ENCODE measurements at places on chromosomes 7 and 10.

- DNase-seq, result no peak
Measured at GRCh38 chr7:1610678-1611302, 41.0 kb upstream of the PSMG3 start.

- DNase-seq, result no peak
Measured at GRCh38 chr7:36262309-36263094, 109.4 kb downstream of the EEPD1 start.

DNA sequence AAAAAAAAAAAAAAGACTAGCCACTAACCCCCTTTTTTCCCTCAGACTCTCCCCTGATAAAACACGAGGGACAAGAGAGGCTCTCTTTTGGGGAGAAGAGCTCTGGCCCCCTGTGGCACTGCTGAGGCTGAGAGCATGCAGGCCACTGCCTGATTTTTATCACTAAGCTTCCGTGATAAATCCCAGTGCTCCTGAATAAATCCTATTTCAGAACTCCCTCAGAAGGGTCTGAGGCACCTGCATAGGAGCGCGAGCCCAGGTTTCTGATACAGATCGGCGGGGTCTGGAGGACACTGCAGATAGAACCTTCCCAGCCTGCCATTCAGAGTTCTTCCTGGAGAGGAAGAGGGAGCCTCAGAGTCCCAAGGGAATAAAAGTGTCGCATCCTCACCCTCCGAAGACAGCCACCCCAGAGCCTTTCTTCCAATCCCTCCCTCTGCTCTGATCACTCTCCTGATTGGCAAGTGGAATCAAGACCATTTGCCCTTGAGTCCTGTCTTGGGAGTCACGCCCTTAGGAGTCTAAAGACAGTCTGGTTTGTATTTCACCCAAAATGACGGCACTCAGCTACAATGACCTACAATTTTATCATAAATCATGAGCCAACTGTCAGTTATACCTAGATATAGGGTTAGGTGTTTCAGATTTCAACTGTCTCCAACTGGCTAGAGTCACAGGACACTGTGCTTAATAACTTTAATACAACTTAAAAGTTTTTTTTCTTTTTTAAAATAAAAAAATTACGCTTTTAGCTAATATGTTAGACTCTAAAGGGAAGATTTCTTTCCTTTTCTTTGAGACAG is 153.5 kb downstream of the RNF216 start:
- DNase-seq, result no peak

- DNase-seq, result no peak
Measured at GRCh38 chr7:40763319-40764287, 628.8 kb downstream of the SUGCT start.

GRCh38 chr7:19336836-19337383 is 191.7 kb upstream of the FERD3L start:
- DNase-seq, result no peak

GRCh38 chr7:74655324-74655723 is 2.2 kb upstream of the GTF2I start:
- no peak for DNase-seq

DNA sequence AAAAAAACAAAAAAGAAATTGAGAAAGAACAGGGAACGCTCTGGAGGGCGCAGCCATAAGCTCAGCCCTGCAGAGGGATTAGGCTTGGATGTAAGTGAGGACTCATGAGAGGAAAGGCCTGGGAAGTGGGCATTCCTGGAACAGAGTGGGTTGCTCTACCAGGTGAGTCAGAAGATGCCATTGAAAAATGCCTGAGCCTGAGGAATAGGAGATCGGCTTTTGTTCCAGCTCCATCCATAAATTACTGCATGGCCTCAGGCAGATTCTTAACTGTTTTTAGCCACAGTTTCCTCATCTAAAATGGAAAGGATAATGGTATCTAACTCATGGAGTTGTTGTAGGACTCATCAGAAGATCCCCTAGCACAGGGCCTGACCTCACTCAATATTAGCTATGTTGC is 1.1 kb upstream of the RGR start:
- no peak for DNase-seq

GRCh38 chr7:156019776-156020565 is 207.7 kb upstream of the SHH start:
- no peak for DNase-seq
